ENCODE measurements at places on chromosomes 13 and 19.

DNA sequence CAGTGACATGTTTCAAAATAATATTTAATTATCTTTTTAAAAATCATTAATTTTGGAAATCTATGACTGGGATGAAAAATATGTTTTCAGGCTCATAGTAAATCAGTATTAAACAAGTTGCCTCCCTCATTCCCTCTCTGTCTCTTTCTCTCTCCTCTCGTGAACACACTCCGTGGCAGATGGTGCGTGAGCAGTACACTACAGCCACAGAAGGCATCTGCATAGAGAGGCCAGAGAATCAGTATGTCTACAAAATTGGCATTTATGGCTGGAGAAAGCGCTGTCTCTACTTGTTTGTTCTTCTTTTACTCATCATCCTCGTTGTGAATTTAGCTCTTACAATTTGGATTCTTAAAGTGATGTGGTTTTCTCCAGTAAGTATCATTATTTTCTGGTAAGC lies 22.7 kb downstream of the SGCG start:
- no peak for DNase-seq

GRCh38 chr13:79581870-79582315 lies 100.9 kb downstream of the NDFIP2 start:
- no peak for DNase-seq

DNA sequence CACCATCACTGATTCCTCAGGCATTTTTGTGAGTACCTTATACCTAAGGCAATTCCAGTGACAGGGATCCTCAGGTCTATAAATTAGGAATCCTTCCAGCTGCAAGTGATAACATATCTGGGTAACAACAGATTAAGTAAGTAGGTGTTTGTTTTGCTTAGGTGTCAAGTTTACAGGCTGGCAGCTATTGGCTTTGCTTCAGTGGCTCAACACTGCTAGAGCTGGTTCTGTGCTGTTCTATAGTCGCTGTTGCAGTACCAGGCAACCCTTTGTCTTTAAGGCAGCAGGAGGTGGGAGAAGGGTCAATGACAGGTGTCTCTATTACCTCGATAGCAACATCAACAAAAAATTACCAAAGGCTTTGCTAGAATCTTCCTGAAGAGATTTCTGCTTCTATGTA lies 27.0 kb downstream of the SLC10A2 start:
- no peak for DNase-seq

DNA sequence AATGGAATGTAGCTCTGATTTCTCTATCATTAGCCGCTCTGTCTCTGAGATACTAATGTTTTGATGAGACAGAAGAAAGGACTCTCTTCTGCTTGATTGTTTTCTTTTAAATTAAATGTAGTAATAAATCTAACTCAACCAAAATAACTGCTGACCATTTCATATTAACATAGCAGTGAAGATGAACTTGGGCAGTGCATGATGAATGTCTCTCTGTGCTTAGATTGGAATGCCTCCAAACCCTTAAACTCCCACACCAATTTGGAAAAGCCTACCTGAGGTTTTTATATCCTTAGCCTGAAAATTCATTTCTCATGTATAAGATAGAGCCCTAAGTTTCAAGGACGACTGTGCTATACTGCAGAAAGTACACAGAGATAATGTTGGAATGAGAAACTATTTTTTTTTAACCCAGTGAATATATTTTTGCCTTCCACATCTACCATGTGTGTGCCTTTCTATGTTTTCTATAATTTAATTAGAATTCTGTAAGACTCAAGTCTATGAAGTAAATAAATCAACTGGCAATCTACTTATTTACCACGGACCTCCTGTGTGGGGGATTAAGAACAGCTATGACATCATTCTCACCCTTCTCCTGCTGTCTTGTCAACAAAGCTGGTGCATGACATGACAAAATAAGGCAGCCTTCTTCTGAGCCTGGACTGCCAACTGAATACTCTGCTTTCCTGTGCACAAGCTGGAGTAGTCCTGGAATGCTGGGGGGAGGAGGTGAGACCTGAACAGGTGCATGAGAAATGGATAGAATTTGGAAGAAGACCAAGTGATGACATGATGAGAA lies 155.5 kb downstream of the FGF9 start:
- DNase-seq = no peak

DNA sequence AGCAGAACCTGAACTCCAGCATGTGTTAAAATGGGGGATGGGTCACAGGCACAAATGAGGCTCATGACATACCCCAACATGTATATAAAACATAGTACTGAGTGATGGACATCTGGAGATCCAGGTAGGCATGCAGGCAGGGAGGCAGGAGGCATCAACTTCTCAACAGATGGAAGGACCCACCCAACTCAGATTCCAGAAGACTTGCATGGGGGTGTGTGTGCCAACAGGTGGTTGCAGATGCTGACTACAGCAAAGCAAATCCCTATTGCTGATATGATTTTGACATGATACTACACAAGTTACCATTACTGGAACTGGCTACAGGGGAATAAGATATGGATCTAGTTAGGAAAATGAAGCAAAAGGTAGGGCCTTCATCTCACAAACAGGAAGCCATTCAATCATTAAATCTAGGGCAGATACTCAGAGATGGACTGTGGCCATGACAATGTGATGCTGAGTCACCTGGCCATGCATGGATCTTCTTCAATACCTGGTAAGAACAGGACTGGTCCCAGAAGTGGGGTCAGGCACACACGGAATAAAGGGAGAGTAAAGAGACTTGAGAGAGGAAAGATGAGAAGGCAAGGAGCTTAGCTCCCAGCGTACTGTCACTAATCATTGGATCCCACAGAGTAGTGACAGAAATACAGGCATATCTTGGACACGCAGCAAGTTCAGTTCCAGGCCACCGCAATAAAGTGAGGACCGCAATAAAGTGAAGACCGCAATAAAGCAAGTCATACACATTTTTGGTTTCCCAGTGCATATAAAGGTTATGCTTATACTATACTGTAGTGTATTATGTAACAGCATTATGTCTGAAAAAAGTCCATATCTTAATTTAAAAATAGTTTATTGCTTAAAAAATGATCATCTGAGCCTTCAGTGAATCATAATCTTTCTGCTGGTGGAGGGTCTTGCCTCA lies 91.3 kb downstream of the USP12 start:
- no peak for DNase-seq

- DNase-seq = no peak
These were observed 86.1 kb downstream of the TEX26 start for GRCh38 chr13:31018511-31018910.
